ENCODE measurements at places on chromosomes 12 and 14.
A peak's percentile ranks its signal among the peaks of the same experiment; 100 is the strongest.

- no peak for DNase-seq
Observed at GRCh38 chr12:112859291-112859690, 47.5 kb upstream of the OAS1 start.

GRCh38 chr12:78473136-78473535, 391.4 kb upstream of the SYT1 start:
- peak; percentile 21 for DNase-seq

DNA sequence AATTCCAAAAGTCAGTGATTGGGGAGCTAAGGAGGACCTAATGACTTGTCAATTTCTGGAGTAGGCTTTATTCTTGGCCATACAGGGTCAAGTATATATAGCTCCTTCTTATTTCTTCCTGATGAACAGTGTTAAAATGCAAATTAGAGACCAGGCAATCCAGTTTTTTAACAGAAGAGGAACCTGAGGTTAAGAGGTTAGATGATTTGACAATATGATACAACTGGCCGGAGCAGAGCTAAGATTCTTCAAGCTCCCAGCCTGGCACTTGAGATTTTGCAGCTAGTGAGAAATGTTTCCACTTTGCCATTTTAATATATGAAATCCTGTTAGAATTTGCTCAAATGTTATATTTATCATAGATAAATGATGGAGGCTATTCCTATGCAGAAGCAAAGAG, 204.0 kb downstream of the SSPN start:
- DNase-seq = no peak

DNA sequence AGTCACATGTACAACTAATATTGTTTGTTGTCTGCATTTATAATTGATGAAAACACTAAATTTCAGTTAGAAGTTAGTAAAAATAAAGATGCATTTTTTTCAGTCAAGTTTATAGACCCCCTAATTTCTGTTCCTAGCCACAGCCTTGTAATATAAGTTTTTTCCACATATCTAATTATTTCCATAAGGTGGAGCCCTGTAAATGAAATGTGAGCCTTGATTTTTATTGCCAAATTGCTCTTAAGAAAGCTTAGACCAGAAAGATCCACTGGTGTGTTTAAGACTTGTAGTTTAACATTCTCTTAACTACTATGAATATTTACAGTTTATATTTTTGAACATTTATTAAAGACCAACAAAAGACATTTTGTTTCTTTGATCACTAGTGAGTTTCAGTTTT, 322.1 kb upstream of the RGS6 start:
- no peak for DNase-seq

GRCh38 chr12:53336181-53336681, at the start of gene SP7:
TSS of gene SP7 (minus strand) at chr12:53336354. CDS start at chr12:53335646, 708 bp downstream.
- no peak for DNase-seq

DNA sequence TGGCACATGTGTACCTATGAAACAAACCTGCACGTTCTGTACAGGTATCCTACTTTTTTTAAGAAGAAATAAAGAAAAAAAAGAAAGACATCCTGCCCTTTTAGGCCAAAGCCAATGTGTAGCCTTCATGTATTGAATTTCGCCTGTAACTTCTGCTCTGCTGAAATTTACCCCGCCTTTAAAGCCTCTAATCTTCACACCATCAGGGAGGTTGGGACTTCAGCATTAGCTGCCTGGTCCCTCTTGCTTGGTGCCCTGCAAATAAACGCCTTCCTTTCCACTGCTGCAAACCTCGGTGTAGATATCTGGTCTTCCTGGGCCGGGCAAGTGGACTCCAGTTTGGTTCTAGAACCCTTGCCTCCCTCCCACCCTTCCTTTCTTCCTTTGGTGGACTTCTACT, 2.6 kb upstream of the KRT71 start:
- DNase-seq = no peak

GRCh38 chr14:94540031-94540794, 21.0 kb upstream of the SERPINA4 start:
- no peak for DNase-seq

- DNase-seq = peak; percentile 35
Observed at GRCh38 chr12:54261815-54262402, 18.0 kb downstream of the CBX5 start.

- no peak for DNase-seq
Observed at GRCh38 chr12:113845900-113846674, 120.0 kb downstream of the RBM19 start.

DNA sequence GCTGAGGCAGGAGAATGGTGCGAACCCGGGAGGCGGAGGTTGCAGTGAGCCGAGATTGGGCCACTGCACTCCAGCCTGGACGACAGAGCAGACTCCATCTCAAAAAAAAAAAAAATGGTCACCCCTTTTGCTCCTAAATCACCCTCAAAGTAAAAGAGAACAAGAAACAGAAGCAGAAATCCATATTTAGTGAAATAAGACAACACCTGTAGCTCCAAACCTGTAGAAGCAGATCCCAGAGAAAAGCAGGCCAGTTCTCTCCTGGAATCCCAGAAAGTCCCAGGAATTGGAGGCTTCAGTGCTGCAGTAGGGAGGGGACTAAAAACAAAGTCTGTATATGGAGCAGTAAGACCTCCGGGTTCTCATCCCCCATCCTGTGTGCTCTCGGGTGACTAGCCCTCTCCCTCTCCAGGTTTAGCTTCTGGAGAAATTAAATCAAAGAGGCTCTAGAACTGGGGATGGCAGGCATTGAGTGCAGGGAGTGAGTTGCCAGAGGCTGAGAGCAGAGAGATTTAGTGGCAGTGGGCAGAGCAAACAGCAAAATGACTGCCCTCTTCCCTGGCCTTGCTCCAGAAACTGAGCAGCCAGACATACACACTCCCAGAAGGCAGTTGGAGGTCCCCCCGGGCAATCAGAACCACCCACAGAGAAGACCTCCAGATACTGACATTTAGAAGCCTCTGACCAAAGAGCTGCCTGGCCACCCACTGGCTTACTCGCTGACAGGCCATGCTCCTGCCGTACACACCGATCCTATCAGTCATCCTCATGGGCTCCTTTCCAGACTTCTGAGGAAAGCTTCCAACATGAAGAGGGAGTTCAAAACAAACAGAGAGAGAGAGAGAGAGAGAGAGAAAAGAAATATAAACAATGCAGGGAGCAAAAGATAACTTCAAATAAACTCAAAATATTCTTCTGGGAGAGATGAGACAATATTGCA, 6.3 kb upstream of the MLXIP start:
- peak; percentile 89 for DNase-seq

GRCh38 chr14:104689109-104689880, at the start of gene INF2:
TSS of gene INF2 (plus strand) at chr14:104689618. CDS start at chr14:104701366, 11,748 bp downstream.
- peak; percentile 71 for DNase-seq

DNA sequence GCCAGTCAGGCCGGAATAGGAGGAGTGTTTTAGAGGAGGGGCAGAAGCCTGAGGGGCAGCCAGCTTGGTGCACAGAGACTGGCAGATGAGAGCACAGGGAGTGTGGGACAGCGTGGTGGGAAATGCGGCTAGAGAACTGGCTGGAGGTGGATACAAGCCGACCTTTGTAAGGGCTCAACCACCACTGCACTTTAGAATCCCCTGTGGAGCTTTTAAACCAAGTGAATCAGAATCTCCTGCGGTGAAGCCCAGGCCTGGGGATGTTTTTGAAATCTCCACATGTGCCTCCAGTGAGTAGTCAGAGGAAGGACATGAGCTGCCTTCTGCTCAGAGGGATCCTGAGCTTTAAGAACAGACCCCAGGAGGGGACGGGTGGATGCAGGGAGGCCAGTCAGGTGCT, 10.9 kb upstream of the PCED1B start:
- no peak for DNase-seq

DNA sequence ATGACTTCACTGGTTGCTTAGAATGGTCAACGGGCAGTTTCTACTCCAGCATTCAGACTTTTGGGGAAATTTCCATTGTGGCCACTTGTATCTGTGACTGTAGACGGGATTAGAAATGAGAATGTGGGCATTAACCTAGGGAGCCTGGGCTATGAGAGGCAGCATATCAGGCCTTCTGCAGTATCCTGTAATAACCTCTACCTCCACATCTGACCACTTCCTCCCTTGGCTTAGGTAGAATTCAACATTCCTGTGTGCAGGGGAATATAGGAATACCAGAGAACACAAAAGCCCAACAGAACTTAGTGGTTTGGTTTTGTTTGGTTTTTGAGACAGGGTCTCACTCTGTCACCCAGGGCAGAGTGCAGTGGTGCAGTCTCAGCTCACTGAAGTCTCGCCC, 76.4 kb upstream of the HOXC13 start:
- DNase-seq = peak; percentile 17

- DNase-seq = no peak
Observed at GRCh38 chr14:54901380-54902142, 1.1 kb downstream of the GCH1 start.

Data from kidney tubule cell (primary cell).